Activated naive CD4-positive, alpha-beta T cell treated with anti-CD3 and anti-CD28 coated beads for 36 hours (primary cell): ENCODE measurements at places on chromosomes 7 and 10.

DNA sequence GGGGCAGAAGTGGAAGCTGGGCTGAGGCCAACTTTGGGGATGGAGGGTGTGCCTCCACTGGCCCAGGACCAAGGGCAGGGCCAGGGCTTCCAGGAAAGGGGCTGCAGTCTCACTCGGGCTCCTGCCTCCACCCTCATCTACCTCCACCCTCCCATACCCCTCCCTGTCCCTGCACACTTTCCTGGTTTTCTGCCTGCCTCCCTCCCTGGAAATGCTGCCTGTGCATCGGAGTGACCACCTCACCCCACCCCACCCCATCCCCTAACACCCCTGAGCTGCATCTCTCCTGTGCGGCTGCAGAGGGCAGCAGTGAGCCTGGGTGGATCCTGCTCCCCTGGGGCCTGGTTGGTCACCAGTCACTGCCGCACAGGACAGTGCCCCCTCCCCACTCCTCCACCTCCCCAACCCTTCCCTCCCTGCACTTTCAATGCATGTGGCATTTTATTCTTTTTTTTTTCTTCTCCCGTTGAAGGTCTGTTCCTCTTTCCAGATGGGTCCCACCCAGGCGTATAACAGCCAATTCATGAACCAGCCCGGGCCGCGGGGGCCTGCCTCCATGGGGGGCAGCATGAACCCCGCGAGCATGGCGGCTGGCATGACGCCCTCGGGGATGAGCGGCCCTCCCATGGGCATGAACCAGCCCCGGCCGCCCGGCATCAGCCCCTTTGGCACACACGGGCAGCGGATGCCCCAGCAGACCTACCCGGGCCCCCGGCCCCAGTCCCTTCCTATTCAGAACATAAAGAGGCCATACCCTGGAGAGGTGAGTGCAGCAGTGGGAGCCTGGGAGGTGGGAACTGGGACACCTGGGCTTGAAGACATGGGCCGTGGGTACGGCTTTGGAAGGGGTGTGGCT, 54.1 kb upstream of the PPIF start:
- peaks cover 16% of the 10 kb centered on the region for H3K36me3 ChIP-seq
- DNase-seq: peak; percentile 51
- no peaks in the 10 kb centered on the region for H3K27me3 ChIP-seq

GRCh38 chr7:36986511-36986933, 262.2 kb upstream of the AOAH start:
- no peak for DNase-seq
- H3K27me3 ChIP-seq: no peaks in the 10 kb centered on the region
- H3K4me1 ChIP-seq: peaks cover 27% of the 10 kb centered on the region
- no peak overlapping the region for H3K4me3 ChIP-seq

- H3K27me3 ChIP-seq: peaks cover 2% of the 10 kb centered on the region
- peaks cover under 1% of the 10 kb centered on the region for H3K4me1 ChIP-seq
- no peak overlapping the region for H3K4me3 ChIP-seq
Measured at GRCh38 chr7:44172803-44173424, 16.3 kb downstream of the GCK start.

GRCh38 chr7:96304573-96304972, 17.3 kb downstream of the SLC25A13 start:
- DNase-seq: peak; percentile 7
- peaks cover 2% of the 10 kb centered on the region for H3K36me3 ChIP-seq
- H3K4me3 ChIP-seq: no peak overlapping the region

DNA sequence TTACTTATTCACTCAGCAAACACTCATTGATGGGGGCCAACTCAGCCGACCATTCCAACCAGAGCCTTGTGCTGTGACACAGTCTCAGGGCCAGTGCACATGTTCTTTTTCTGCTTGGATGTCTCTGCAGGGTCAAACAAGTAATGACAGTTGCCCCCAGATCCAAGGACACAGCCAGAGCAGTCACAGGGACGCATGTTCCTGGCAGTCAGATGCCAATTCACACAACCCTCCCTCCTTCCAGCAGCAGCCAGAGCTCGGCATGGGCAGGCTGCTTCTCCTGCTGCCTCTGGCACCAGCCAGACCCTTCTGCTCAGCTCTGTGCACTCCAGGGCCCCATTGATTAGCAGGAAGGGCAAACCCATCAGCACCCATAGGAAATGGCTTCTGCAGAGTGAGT, 20.3 kb downstream of the DRGX start:
- H3K27me3 ChIP-seq: peaks cover 1% of the 10 kb centered on the region
- no peak for DNase-seq
- H3K4me1 ChIP-seq: no peaks in the 10 kb centered on the region
- H3K36me3 ChIP-seq: no peaks in the 10 kb centered on the region
- no peak overlapping the region for H3K4me3 ChIP-seq

- no peak overlapping the region for H3K4me3 ChIP-seq
- H3K27ac ChIP-seq: no peak overlapping the region
- no peaks in the 10 kb centered on the region for H3K36me3 ChIP-seq
- peaks cover 18% of the 10 kb centered on the region for H3K4me1 ChIP-seq
Measured at GRCh38 chr7:43568529-43568928, 14.4 kb upstream of the STK17A start.

- no peak overlapping the region for H3K27ac ChIP-seq
- no peak for DNase-seq
- peaks cover 3% of the 10 kb centered on the region for H3K27me3 ChIP-seq
- H3K4me3 ChIP-seq: no peak overlapping the region
- no peaks in the 10 kb centered on the region for H3K4me1 ChIP-seq
Measured at GRCh38 chr10:49350846-49351532, 44.9 kb downstream of the DRGX start.

GRCh38 chr10:59672150-59672875, 37.3 kb downstream of the SLC16A9 start:
- H3K27me3 ChIP-seq: peaks cover 14% of the 10 kb centered on the region
- no peak overlapping the region for H3K27ac ChIP-seq
- DNase-seq: no peak
- no peak overlapping the region for H3K4me3 ChIP-seq

- H3K27ac ChIP-seq: peak overlapping the region; percentile 33
- peaks cover 65% of the 10 kb centered on the region for H3K4me1 ChIP-seq
- DNase-seq: no peak
Measured at GRCh38 chr10:127987467-127988380, 80.8 kb downstream of the PTPRE start.
